ENCODE measurements at places on chromosomes 16 and 17.

- no peak for DNase-seq
These were observed 1.9 kb downstream of the TRAP1 start for GRCh38 chr16:3715430-3715829.

- no peak for DNase-seq
These were observed 18.6 kb upstream of the HAPSTR1 start for GRCh38 chr16:9072806-9073341.

- DNase-seq, result no peak
These were observed 8.9 kb downstream of the BAIAP2 start for GRCh38 chr17:81043725-81044427.

DNA sequence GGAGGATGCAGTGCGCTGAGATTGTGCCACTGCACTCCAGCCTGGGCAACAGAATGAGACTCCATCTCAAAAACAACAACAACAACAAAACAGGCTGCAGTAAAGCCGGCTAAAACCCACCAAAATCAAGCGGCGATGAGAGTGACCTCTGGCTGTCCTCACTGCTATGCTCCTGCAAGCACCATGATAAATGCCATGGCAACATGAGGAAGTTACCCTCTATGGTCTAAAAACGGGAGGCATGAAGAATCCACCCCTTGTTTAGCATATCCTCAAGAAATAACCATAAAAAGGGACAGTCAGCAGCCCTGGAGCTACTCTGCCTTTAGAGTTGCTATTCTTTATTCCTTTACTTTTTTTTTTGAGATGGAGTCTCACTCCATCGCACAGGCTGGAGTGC lies 8.4 kb upstream of the LGALS3BP start:
- no peak for DNase-seq

GRCh38 chr16:66240088-66240487 lies 126.4 kb upstream of the CDH5 start:
- DNase-seq, result no peak

- DNase-seq, result no peak
These were observed 24.9 kb downstream of the MLYCD start for GRCh38 chr16:83923581-83924365.

DNA sequence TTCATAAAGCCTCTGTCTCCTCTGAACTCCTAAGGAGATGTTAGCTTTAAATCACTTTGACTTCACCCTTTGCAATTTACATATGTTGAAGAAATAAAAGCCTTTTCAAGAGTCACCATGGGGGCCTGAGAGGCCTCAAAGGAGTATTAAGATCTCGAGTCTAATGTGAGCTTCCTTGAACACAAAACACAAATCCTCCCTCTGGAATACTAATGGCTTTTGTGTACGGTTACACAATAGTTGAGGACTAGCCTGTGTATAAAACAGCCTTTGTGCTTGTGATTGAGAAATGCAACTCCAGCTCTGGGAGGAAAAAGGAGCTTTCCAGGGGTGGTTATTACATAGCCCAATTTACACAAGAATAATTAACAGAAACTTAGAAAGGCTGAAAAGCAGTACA lies 1140.2 kb downstream of the CDH11 start:
- DNase-seq, result no peak

DNA sequence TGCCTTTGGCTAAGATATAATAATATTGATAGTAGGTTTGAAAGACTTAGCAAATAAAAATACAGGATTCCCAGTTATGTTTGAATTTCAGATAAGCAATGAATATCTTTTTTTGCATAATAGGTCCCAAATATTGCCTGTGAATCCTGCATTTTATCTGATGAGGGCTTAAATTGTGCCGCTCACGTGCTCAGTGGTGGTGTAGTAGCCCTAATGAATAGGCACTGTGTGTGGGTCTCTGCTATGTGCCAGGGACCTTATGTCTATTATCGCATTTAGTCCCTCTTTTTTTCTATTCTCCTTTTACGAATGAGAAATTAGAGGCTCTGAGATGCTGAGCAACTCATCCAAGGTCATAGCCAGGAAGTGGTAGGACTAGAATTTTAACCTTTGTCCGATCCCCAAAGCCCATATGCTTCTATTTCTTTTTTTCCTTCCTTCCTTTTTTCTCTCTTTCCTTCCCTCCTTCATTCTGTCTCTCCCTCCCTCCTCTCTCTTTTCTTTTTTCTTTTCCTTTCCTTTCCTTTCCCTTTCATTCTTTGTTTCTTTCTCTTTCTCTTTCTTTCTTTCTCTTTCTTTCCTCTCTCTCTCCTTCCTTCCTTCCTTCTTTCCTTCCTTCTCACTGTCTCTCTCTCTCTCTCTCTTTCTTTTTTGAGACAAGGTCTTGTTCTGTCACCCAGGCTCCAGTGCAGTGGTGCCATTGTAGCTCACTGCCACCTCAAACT lies 47.2 kb downstream of the RGS9 start:
- DNase-seq, result no peak

- DNase-seq, result no peak
These were observed 104.5 kb downstream of the NLK start for GRCh38 chr17:28147017-28147416.

GRCh38 chr16:87828907-87829621 lies 40.2 kb downstream of the SLC7A5 start:
- no peak for DNase-seq

GRCh38 chr17:48564188-48565021 lies 13.7 kb downstream of the HOXB4 start:
- DNase-seq, result no peak

DNA sequence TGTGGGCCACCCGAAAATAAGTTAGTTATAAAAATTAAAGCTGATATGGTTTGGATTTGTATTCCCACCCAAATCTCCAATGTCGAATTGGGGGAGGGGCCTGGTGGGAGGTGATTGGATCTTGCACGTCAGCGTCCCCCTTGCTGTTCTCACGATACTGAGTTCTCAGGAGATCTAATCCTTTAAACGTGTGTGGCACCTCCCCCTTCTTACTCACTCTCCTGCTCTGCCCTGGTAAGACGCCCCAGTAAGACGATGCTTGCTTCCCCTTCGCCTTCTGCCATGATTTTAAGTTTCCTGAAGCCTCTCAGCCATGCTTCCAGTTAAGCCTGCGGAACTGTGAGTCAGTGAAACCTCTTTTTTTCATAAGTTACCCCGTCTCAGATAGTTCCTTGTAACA lies 35.4 kb downstream of the SYCE1L start:
- no peak for DNase-seq

- DNase-seq, result no peak
These were observed 403.8 kb downstream of the SEC14L1 start for GRCh38 chr17:77544347-77545110.

DNA sequence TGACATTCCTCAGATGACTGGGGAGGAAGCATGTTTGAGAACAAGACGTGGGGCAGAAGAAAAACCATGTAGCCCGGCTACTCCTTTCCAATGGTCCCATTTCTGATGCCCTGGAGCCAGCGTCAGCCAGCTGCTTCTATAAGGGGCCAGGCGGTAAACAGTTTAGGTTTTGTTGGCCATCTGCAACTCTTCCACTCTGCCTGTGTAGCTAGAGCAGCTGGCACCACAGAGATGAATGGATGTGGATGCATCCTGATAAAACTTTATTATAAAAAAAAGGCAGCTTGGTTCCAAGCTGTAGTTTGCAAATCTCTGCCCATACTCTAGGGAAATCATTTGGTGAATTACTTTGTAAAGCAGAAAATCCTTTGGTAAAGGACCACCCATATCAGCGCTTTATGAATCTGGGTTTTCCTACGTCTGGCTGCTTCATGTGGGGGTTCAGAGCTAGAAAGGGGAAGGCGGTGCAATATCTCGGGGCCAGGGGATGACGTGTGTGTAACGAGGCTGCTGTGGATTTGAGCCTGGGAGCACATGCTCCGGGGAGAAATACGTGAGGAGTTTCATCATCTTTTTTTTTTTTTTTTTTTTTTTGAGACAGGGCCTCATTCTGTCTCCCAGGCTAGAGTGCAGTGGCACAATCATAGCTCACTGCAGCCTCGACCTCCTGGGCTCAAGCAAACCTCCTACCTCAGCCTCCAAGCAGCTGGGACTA lies 3.4 kb upstream of the SRL start:
- DNase-seq, result no peak

DNA sequence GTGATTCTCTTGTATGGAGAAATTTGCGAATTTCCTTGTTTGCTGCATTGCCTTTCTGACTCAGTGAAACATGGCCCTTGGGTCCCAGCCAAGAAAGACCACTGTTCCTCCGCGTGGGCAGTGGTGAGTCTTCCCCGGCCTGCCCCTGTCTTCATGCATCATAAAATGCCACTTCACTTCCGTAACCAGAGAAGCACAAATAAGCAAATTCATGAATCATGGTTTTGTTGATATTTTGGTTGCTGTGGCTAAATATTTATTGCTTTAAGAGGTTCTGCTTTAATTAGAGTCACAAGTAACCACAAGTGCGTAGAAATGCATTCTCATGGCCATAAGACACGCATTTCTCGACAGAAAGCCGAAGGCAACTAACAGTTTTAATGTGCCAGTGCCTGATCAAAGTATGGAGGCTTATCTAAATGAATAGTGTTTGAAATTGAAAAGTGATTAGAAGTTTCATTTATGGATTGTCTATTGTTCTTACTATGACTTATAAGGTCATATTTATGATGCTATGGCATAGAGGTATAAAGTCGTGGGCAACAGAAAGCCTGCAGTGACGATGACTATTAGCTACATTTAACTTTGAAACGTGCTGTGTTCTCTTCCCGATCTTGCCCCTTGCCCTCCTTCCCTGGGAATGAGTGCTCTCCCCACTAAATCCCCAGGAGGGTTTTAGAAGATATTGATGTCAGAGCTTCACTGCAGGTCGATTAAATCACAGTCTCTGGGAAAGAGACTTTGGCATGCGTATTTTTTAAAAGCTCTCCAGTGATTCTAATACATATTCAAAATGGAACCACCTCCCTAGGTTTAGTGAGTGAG lies 76.0 kb downstream of the WIPI1 start:
- DNase-seq, result no peak

GRCh38 chr17:78544881-78545755 lies 32.1 kb downstream of the DNAH17 start:
- no peak for DNase-seq

- no peak for DNase-seq
These were observed 22.6 kb downstream of the PRPSAP1 start for GRCh38 chr17:76331083-76331482.

DNA sequence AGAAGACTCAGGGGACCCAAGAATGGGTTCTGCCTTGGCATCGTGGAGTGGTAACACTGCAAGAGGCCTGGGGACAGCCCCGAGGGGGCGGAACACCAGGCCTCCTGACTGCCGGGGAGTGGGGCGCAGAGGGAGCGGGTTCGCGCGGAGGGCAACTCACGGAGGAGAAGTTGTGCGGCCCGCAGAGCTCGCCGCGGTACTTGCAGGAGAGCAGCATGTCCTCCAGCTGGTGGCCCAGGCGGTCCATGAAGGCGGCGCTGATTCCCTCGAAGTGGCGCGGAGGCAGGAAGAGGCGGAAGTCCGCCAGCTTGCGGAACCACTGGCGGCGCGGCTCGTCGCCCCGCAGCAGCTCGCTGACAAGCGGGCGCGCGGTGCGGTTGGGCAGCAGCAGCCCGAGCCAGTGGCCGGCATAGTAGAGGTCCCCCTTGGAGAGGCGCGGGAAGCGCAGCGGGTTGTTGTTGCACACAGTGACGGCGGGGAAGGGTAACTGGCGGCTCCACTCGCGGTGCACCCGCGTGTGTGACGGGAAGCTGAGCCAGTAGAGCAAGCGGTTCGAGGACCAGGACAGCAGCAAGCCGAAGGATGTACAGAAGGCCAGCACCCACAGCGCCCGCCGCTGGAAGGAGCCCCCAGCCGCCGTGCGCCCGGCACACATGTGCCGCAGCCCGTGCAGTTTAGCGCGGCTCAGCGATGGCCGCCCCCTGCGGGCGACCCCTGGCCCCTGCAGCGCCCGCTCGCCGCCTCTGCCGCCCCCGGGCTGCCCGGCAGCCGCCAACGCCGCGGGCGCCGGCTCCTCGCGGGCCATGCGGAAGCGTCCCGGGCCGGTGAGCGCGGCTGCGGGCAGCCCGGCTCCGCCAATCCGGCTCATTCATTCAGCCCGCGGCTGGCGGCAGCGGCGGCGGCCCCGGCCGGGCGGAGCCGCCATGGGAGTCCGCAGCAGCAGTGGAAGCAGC lies 1.6 kb downstream of the ASIC2 start:
- no peak for DNase-seq

GRCh38 chr16:54363766-54364165 lies 77.2 kb upstream of the IRX3 start:
- DNase-seq, result no peak

GRCh38 chr17:5583426-5584382 lies 605 bp downstream of the NLRP1 start:
- DNase-seq, result no peak

GRCh38 chr17:40095944-40096791 lies 4.2 kb downstream of the NR1D1 start:
- peak; percentile 62 for DNase-seq

DNA sequence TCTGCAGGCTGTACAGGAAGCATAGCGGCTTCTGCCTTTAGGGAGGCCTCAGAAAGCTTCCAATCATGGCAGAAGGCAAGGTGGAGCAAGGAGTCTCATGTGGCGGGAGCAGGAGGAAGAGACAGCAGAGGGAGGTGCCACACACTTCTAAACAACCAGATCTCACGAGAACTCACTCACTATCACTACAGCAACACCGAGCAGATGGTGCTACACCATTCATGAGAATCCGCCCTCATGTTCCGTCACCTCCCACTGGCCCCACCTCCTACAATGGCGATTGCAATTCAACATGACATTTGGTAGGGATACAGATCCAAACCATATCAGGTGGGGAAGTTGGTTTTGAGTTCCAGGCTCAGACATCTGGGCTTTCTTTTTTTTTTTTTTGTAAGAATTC lies 31.9 kb upstream of the NUDT7 start:
- no peak for DNase-seq

DNA sequence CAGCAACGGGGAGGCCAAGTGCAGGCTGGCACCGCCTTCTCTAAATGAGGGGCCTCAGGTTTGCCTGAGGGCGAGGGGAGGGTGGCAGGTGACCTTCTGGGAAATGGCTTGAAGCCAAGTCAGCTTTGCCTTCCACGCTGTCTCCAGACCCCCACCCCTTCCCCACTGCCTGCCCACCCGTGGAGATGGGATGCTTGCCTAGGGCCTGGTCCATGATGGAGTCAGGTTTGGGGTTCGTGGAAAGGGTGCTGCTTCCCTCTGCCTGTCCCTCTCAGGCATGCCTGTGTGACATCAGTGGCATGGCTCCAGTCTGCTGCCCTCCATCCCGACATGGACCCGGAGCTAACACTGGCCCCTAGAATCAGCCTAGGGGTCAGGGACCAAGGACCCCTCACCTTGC lies 18.5 kb downstream of the NGFR start:
- DNase-seq, result no peak

GRCh38 chr16:29835926-29836325 lies 15.7 kb downstream of the MVP start:
- no peak for DNase-seq

DNA sequence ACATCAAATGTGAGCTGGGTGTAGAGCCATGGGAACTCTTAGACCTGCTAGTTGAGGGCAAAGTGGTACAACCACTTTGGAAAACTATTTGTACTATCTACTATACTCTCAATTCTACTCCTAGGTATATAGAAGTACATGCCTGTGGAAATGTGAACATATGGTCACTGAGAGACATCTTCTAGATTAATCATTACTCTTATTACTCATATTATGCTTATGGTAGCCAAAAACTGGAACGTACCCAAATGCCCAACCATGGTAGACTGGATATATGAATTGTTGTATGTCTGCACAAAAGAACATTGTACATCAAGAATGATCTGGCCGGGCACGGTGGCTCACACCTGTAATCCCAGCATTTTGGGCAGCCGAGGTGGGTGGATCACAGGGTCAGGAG lies 2.7 kb downstream of the WDR45B start:
- no peak for DNase-seq

- no peak for DNase-seq
These were observed 98.0 kb upstream of the KIF2B start for GRCh38 chr17:53724726-53725125.

- DNase-seq, result no peak
These were observed 483 bp downstream of the LLGL2 start for GRCh38 chr17:75525806-75526554.

Measured in activated CD4-positive, alpha-beta T cell treated with anti-CD3 and anti-CD28 coated beads for 1 hour (primary cell).